T-helper 2 cell treated with Interferon-gamma antibody and Interleukin-4, amounts not matched to agents 5 μg/mL and 100 μg/mL, for 36 hours (primary cell): ENCODE measurements at places on chromosomes 1 and 21.

GRCh38 chr1:228259368-228259894 lies 51.6 kb downstream of the OBSCN start:
- DNase-seq: no peak

DNA sequence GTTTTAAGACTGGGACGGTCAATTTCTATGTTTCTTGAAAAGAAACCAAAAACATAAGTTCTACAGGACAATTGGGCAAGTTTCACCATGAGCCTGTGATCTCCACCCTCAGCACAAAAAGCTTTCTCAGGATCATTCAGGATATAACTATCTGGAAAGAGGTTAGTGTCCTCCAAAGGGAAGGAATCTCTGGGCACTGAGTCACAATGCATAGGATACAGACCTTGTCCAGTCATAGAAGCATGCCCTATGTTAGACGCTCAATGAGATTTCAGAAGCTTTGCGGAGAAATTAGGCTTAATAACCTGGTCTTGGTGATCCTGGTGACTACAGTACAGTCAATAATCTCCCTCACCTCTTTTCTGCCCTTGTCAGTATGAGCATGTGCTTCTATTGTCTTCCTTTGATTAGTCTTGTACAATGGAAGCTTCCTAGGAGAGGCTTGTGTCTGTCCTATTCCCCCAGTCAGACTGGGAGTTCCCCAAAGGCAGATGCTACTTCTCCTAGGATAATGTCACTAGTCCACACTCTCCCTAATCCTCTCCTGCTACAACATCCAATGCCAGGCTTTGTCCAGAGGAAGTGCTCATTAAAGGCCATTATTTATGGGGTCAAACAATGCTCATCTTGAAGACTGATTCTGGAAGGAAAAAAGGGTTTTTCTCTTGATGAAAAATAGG lies 97.4 kb downstream of the KCNH1 start:
- no peak for DNase-seq

- no peak for DNase-seq
These were observed 9.3 kb upstream of the KLHDC8A start for GRCh38 chr1:205365945-205366463.

DNA sequence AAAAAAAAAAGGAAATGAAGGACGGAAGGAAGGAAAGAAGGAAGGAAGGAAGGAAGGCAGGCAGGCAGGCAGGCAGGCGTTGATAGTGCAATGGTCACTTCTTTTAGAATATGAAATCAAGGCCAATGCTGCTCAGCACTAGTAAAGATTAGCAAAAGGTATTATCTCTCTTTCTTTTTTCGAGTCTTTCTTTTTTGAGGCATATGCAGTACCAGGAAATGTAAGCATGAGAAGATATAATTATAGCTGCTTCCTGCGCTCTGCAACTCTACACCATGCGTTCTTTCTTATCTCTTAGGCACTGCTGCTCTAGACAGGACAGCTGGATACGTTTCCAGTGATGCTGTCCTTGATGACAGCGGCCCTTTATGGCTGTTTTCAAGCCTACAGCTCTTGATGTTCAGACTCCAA lies 1512.5 kb upstream of the B3GALT2 start:
- DNase-seq: no peak

DNA sequence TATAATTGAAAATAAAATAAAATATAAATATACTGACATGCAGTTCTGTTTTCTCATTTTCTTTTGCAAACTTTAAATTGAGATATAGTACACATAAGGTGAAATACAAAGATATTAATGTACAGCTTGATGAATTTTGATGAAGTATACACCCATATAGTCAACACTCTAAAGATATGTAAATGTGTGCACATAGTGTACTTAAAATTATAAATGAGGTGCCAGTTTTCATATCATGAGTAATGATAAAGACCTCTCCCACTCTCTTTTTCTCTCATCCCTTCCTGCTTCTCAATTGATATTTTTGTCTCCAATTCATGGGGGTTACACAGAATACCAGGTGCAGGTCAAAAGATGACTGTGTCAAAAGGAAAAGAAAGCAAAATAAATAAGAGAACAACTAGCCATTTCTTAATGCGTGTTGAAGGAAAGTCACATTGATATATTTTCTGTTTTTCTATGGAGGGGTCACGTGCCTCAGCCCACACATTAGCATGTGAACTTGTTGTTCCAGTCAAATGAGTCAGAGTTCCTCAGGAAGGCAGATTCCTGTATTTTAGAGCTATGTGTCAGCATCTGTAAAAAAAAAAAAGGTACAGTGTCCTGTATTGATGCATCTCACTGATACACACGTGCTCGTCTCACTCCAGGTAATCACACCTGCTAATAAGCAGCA lies 64.3 kb upstream of the HOOK1 start:
- DNase-seq: no peak

- DNase-seq: no peak
These were observed 35.5 kb upstream of the NPL start for GRCh38 chr1:182754087-182754486.

- peak; percentile 5 for DNase-seq
These were observed 26.1 kb downstream of the CACNA1S start for GRCh38 chr1:201085902-201086735.

- peak; percentile 11 for DNase-seq
These were observed 172.3 kb downstream of the SIPA1L2 start for GRCh38 chr1:232457595-232457994.

DNA sequence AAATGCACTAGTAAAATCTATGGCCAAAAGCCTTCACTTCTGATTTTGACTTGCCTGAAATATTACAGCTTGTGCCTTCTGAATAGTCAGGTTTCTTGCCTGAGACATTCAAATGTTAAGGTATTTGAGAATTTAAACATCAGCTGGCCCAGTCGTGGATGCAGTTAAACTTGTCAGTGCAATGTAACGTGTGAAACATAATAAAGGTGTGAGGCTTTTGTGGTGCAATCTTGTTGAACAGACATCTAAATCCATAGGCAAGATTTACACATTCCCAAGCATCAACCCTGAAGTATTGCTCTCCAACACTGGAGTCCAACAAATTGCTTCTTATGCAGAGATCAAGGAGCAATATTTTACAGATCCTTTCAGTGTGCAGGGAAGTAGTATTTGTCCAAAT lies 4.4 kb downstream of the CCN1 start:
- no peak for DNase-seq

DNA sequence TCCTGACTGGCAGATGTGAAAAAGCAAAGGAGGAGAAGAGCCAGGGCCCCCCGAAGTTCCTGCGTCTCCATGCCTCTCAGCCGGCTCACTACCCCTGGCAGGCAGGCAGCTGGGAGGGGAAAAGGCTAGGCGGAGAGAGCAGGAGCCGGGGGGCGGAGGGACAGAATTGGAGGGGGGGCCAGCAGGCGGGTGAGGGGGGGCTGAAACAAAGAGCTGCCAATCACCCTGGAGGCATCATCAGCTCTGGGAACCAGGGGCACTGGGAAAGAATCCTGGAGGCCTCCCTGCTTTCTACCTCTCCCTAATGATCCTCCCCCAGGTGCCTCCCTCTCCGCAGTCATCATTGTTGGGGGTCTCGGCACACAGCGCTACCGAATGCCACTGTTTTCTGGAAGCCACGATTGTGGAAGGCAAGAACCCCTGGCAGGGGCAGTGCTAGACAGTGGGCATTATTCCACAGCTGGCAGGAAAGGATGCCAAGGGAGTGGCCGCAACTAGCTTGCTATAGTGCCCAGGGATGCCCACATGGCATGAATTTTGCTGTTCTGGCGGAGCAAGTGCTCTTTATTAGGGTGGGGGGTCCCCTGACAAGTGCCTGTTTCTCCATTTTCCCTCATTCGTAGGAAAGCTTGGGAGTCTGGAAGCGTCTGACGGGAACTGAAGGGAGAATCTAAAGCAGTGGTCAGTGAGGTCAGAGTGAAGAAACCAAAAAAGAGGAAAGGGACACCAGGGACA lies at the start of gene THBS3:
Gene THBS3, minus strand, starts transcription at position 92 of the 735 bp plus-strand sequence. Its CDS starts 21 bp downstream, at position 71.
- no peak for DNase-seq

GRCh38 chr1:215113776-215114153 lies 31.2 kb downstream of the KCNK2 start:
- DNase-seq: no peak
